ENCODE measurements at places on chromosomes 5 and 9.

- no peak for DNase-seq
These were observed 143.4 kb upstream of the APC start for GRCh38 chr5:112594095-112594850.

- DNase-seq: no peak
These were observed 1883.7 kb upstream of the C9orf72 start for GRCh38 chr9:29456940-29457339.

DNA sequence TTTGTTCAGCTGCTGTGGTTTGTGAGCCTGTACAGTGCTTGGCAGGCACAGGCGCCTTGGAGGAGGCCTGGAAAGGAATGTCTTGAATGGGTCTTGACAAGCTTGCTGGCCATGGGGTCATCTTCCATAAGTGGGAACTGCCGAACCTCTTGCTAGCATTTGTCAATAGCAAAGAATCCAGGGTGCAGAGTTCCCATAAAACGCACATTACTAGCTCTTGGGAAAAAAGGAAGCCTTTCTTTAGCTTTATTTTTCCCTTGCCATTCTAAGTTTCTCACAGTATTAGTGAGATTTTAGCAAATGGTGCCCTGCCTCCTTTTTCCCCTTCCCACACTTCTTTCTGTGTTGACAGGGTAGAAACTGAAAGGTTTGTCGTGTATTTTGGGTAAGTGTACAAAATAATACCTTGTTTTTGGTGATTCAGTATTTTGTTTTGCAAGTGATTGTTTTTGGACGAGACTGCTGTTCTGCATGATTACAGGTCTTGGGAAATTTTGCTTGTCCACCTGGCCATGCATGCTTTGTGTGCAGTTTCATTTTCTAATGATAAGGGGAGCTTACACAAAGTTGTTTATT, 82.0 kb downstream of the ADGRV1 start:
- DNase-seq: peak; percentile 87

GRCh38 chr9:106745457-106745856, 117.5 kb upstream of the ZNF462 start:
- no peak for DNase-seq

DNA sequence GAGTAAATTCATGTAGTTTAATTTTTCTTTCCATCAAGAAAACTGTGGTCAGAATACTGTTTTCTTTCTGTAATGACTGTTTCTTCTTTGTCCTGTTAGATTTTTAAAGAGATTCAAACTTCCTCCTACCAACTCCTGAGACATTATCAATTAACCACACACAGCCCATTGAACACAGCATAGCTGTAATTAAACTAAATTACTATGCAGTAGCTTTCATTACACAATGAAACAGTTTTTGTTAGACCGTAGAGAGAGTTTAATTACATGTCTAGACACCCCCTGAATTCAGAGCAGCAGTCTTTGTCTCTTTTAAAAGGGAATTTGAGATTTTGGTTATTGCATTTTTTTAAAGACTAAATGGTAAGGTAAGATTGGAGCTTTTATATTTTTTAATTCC, 77.5 kb downstream of the STARD4 start:
- DNase-seq: no peak

DNA sequence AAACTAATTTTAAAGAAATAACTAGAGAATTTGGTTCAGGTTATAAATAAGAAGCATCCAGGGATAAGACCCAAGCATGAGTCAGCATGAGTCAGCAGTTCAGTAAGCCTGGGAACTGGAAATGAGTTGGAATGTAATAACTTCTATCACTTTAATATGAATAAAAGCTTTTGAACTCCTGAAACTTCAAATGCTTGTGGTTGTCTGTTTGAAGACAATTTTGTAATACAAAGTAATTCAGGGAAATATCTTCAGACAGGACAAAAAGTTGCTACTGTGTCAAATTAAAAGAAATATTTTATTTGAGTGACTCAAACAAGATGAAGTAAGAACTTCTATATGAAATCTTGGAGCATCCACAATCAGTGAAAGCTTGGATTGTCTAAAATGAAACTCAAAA, 331.2 kb upstream of the DAB2 start:
- no peak for DNase-seq

- DNase-seq: no peak
These were observed 21.7 kb downstream of the FEM1C start for GRCh38 chr5:115522832-115523403.

- DNase-seq: no peak
These were observed 25.1 kb downstream of the NANS start for GRCh38 chr9:98081477-98082219.

DNA sequence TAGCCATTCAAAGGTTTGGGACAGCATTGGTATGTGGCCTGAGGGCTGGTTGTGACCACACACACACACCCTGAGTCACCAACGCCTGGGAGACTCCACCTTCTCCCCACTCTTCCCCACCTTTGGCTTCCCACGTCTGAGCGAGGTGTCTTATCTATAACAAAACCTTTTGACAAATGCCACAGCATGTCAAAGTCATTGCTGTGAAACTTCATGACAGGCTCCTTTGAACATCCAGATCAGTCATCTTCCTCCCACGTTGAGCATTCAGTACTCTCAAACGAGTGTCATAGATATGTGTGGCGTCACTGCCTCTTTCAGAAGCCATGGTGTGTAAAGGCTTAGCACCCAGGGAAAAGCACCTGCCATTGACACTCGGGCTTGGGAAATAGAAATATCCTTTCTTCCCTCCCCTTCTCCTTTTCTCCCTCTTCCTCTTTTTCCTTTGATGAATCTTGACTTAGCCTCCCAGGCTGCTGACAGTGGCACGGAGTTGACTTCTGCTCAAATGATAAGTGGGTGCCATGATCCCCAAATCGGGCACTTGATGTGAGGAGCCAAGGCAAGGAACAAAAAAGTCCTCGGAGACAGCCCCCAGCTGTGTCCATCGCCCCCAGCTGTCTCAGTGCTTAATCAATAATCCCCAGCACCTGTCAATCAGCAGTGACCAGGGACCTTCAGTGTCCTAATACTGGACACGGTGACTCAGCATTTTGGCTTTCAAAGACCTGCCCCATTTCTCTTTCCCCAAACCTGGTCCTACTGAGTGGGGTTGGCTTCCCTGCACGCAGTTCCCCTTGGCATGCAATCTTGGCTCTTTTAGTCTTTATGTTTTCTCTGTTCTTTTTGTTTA, 114.8 kb downstream of the FGF18 start:
- no peak for DNase-seq

- no peak for DNase-seq
These were observed 246.9 kb upstream of the GAS1 start for GRCh38 chr9:87193925-87194868.

DNA sequence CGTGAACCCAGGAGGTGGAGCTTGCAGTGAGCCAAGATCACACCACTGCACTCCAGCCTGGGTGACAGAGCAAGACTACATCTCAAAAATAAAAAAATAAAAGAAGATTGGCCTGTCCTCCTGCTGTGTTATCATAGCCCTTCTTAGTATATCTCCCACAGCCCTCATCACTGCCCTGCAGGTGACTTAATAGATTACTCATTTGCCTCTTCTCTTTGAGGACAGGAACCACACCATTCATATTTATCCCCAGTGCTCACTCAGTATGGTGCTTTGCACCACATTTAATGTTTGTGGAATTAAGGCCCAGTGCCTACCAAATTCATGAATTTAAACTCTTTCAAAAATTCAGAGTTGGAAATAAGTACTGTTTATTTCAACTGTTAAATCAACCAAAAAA, 10.3 kb downstream of the IDNK start:
- no peak for DNase-seq

DNA sequence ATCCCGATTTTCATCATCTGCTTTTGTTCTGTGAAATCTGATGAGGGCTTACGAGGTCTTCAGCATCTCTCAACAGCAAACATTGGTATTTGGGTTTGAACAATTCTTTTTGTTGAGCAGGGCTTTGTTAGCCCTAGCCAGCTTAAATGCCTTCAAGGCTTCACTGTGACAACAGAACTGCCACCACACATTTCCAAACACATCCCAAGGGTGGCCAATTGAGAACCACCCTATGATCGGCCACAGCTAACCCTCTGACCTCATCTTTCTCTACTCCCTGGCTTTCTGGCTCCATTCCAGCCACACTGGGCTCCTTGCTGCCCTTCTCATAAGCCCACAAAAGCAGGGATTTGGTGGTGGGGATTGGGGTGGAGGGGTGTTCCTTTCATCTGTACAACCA, 17.6 kb downstream of the MTX3 start:
- no peak for DNase-seq

DNA sequence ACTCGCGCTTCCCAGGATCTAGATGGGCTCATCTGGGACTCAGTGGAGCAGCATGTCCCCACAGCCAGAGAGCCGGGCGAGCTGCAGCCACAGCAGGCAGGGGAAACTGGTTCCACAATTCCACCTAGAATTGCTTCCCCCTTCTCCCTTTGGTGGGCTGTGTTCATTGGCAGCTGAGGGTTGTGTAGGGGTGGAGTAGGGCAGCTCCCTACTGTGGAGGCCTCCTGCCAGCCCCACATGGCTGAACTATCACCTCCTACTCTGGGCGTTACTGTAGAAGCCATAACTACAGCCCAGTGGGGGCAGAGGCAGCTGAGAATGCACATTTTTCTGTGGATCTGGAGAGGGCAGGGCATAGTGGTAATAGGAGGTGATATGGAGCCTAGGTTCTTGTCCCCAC, 44.8 kb downstream of the PPARGC1B start:
- DNase-seq: no peak

DNA sequence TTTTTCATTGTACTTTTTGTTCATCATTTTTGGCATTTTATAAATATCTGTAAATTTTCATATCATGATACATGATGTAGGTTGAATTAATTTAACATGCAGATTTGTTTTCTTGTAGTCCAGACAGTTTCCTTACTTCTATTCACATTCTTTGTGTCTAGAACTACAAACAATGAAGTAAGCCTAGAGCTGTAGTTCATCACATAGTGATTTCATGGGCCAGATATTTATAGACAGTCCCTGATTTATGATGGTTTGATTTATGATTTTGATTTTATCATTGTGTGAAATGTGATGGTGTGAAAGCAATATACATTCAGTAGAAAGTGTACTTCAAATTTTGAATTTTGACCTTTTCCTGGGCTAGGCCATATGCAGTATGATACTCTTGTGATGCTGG, 139.0 kb downstream of the ARHGEF28 start:
- no peak for DNase-seq

- DNase-seq: no peak
These were observed 308.5 kb downstream of the MAT2B start for GRCh38 chr5:163813900-163814299.

DNA sequence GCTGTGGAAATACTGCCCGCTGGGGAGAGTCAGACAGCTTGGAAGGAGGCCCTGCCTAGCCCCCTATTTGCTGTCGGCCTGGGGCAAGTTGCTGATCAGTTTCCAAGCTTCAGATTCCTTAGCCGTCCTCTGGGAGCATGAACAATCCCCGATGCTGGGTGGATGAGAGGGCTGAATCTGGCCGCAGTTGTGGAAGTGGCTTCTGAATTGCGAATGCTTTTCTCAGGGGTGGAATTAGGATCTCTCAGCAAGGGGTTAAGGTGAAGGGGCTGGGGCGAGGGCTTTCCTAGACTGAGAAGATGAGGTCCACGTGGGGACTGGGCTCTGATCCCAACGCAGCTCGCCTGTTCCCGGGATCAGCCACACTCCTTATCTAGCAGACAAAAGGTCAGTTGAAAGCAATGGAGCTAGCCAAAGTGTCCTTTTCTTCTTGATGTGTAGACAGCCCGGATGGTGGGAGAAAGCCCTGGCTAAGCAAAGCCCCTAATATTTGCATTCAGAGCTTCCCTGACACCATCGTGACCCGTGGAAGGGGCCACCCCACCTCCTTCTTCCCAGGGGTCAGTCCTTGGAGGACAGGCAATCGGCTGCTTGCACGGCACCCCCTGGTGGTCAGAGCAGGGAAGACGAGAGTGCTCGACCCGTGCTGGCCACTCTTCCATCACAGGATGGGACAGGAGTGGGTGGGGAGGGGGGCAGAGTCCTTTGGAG, 54.9 kb downstream of the COL15A1 start:
- peak; percentile 60 for DNase-seq

DNA sequence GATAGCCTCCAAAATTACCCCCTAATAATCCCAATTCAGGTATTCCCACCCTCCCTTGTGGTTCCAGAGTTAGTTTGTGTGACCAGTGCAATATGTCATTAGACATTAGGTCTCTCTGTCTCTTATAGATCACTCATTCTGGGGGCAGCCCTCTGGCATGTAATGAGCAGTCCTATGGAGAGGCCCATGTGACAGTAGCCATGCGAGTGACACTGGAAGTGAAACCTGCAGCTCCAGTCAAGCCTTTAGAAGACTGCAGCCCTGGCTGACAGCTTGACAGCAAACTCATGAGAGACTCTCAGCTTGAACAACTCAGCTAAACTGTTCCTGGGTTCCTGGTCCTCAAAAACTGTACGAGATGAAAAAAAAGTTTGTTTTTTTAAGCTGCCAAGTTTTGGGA, 54.0 kb upstream of the HSPB3 start:
- DNase-seq: peak; percentile 59

- no peak for DNase-seq
These were observed 30.0 kb upstream of the SLC6A19 start for GRCh38 chr5:1171340-1171941.

DNA sequence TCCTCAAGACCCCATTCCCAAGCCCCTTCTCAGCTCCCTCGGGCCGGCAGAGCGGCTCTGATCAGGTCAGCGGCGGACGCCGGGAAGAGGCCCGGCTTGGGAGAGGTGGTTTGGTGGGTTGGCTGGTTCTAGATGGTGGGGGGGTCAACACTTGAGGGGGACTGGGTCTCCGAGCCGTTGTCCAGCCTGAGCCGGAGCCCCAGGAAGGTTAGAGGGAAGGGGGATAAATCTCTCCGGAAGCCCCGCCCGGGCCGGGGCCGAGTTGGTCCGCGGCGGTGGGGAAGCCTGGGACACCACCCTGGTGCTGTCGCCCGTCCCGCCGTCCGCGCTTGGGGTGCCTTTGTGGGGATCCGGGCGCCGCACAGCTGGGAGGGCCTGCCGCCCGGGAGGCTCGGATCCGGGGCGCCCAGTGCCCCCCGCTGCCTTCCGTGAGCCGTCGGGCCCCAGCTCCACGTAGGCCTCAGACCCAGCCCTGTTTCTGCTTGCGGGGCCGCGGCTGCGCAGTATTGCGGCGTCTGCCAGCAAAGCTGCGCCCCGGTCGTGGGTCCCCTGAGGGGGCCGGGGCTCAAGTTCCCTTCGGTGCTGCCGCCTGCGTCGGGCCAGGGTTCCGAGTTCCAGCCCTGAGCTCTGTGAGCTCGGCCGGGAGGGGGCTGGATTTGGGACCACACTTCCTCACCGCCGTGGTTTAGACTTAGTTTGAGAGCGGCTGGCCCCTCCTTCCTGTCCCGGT, 542 bp upstream of the TRIM52 start:
- peak; percentile 85 for DNase-seq

DNA sequence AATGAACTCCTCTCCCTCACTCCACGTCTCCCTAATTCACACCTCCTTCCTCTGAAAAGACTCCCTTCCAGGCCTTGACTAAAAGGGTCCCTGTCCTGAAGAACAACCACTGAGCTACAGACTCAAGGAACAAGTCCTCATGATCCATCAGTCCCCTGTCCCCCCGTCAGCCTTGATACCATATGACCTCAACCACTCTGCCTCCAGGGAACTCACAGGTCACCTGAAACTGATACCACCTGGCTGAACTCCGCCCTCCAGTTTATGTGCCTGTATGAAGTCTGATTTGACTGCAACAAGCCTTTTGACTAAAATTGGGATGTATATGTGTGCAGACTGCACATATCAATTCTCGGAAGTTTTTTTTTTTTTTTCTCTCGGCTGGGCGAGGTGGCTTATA, 88.7 kb downstream of the UGCG start:
- DNase-seq: peak; percentile 93

- no peak for DNase-seq
These were observed 77.1 kb downstream of the BAAT start for GRCh38 chr9:101307524-101308213.

Measured in GM12865 (cell line).